Bronchus fibroblast of lung (primary cell): ENCODE measurements at places on chromosomes 3 and 15. TPM values are rescaled to one million over a fixed set of nuclear protein-coding genes. Genes with fewer than 3 reads are reported as not detected.

Gene C3orf85
- total RNA-seq, result not detected in 2 replicates

Gene SLC26A6
- 27.2 and 35.1 TPM in 2 replicates for total RNA-seq

Gene CHRFAM7A
- 0.15 TPM in 1 of 2 replicates, not detected in the other for total RNA-seq

Gene BTLA
- total RNA-seq, result not detected in 2 replicates

Gene TRIM71
- total RNA-seq, result not detected in 2 replicates

Gene COL6A5
- total RNA-seq, result not detected in 2 replicates

Gene CHCHD6
- 20.1 and 23.0 TPM in 2 replicates for total RNA-seq

Gene NXPE3
- 18.0 and 22.3 TPM in 2 replicates for total RNA-seq

Gene ZNF717
- 7.1 and 7.3 TPM in 2 replicates for total RNA-seq

Gene ALDH1A3
- total RNA-seq, result 8.5 and 16.0 TPM in 2 replicates

Gene GPR176
- 80.7 and 86.2 TPM in 2 replicates for total RNA-seq

Gene TMEM207
- total RNA-seq, result not detected in 2 replicates

Gene C2CD4B
- total RNA-seq, result not detected in 2 replicates

Gene CCR8
- not detected in 2 replicates for total RNA-seq

Gene IQCF5
- not detected in 2 replicates for total RNA-seq

Gene NT5DC2
- total RNA-seq, result 220 and 265 TPM in 2 replicates
